Left renal pelvis (tissue), 4 donors: ENCODE measurements at places on chromosomes 5 and 9. TPM values are rescaled to one million over a fixed set of nuclear protein-coding genes. Genes with fewer than 3 reads are reported as not detected.

- no peak for DNase-seq
These were observed 310.5 kb upstream of the TRPM3 start for GRCh38 chr9:71431931-71432330.

DNA sequence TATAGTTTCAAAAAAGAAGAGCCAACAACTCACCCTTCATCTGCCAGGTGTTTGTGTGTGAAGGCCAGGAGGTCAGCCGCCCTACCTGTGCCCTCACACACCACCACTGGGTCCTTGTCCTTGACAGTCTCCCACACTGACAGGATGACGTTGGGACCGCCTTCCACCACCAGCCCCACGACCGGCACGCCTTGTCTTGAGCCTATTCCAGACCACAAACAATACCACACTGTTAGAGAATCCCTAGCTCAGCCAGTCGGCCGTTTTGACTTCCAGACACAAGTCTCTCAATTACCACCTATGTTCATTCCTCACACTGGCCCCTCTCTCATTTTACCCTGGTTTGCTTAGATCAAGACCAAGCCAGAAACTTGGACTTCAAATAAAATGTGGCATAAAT lies 66.1 kb downstream of the TRPM6 start:
- DNase-seq: no peak

- DNase-seq: no peak
These were observed 194.8 kb upstream of the IL12B start for GRCh38 chr5:159525117-159525516.

GRCh38 chr5:4113426-4113825 lies 517.8 kb downstream of the IRX1 start:
- DNase-seq: no peak

DNA sequence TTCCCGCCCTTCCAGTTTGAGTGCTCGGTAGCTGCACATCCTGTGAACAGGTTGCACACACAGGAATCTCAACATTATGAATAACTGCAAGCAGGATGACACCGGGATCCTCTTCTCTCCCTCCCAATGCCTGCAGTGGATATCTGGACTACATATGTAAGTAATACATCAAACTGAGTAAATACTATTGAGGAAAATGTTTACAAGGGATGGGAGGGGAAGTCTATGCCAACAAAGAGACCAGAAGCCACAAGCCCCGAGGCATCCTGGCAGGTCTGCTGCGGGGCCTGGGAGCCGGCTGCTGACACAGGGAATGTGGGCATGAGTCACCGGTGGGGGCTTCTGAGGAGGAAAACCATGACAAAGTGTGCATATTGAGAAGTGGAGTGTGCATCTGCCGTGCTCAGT lies 8.6 kb upstream of the ANKRD33B start:
- DNase-seq: no peak

DNA sequence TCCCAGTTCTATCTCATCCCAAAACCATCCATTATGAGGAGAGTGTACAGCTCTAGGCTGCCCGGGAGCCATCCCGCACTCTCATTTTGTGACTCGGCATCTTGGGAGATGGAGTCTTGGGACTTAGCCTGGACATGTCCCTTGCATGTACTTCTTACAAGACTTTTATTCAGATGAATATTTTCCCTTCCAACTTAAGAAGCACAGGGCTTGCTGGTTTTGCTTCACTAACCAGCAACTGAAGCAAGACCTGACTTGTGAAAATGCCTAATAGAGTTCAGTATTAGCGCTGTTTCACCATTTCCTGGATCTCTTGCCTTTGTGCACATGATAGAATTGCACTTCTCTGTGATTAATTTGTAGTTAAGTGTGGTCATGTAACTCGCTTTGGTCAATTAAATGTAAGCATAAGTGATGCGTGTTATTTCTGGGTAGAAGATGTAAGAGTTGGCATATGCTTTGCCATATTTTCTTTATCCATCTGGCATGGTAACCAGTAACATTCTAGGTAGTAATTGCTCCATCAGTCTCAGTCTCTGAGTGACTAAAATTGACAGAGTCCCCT lies 55.8 kb downstream of the PDCD1LG2 start:
- no peak for DNase-seq

DNA sequence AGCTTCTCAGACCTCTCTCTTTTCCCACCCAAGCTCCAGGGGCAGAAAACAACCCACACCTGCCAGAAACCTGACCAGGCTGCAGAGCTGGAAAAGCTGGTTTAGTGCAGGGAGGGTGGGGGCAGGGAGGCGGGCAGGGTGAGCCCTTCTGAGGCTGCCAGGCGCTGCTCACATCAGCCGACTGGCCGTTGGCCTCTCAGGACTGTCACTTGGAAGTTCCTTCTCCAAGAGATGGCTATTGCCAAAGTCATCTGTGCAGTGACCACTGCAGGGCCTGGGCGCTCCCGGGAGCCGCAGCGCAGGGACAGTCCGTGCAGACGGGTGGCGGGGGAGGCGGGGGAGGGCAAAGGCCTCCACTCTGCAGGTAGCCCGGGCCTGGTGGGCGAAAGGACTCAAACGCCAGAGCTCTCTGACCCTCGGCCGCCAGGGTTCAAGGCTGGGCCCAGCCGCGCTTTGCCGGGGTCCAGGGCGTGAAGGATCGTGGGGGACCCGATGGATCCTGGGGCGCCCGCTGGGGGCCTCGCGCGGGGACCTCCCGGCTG lies 205.0 kb upstream of the IER5L start:
- no peak for DNase-seq

GRCh38 chr5:132322266-132322665 lies 28.1 kb downstream of the SLC22A4 start:
- DNase-seq: no peak

- no peak for DNase-seq
These were observed 41.9 kb downstream of the SLC22A5 start for GRCh38 chr5:132411304-132412013.

GRCh38 chr5:66932457-66932856 lies 264.1 kb downstream of the CD180 start:
- DNase-seq: no peak

- no peak for DNase-seq
These were observed 3.7 kb downstream of the ROPN1L start for GRCh38 chr5:10445352-10445751.

LCN15 gene
- polyA plus RNA-seq: not detected

ZMAT2 gene
- 147 TPM for polyA plus RNA-seq

ADAMTS13 gene
- 7.2 TPM for polyA plus RNA-seq
